CD4-positive, alpha-beta T cell treated with Interleukin-1 beta for 1 hour (primary cell): ENCODE measurements at places on chromosomes 5 and 9.

- no peak for DNase-seq
These were observed 44.9 kb downstream of the SHB start for GRCh38 chr9:38024036-38024681.

- DNase-seq = no peak
These were observed 38.6 kb downstream of the MRPS30 start for GRCh38 chr5:44847206-44847852.

GRCh38 chr9:130441031-130441430, 3.7 kb upstream of the ASS1 start:
- DNase-seq = no peak

DNA sequence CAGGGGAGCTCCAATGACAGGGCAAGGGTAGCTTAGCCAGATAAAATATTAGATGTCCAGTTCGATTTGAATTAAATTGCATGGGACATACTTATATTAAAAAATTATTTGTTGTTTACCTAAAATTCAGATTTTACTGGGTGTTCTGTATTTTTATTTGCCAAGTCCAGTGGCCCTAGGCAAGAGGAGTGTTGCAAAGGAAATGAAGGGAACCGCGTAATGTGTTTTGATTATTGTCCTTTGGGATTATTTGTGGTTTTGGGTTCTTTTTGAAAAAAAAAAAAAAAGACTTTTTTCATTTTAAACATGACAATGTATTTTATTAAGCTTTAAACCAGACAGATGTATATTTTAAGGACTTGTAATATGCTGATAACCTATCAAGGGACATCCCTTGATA, 179.3 kb downstream of the C9orf152 start:
- DNase-seq = no peak

- DNase-seq = no peak
These were observed 12.0 kb downstream of the PDGFRB start for GRCh38 chr5:150143350-150144245.

DNA sequence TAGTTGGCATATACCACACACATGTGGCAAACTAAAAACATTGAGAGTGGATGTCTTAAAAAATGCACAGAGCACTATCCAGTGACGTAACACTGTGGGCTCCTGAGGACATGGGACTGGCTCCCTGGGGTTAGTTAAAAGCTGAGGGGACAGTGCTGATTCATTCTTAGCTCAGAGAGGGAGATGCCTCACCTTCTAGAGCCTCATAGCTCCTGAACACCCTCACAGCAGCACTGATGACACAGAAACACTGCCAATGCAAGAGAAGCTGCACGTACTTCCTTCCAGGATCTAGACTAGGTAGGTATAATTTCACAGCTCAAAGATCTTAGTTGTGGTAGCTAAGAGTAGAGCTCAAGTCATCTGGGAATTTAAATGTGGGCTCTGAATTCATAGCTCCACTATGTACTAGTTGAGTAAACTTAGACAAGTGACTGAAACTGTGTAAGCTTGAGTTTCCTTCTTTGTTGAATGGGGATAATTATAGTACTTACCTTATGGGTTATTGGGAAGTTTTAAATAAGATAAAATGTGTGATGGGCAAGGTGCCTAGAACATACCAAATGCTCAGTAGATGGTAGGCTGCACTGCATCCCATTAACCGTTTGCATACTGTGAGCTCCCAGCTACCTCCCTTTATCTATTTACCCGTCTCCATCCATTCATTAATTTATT, 279.9 kb downstream of the ASTN2 start:
- no peak for DNase-seq
